Activated CD4-positive, CD25-positive, alpha-beta regulatory T cell treated with anti-CD3 and anti-CD28 coated beads, Interleukin-2, amount 50 U/mL, for 16 hours (primary cell): ENCODE measurements at places on chromosomes 6 and 20.

DNA sequence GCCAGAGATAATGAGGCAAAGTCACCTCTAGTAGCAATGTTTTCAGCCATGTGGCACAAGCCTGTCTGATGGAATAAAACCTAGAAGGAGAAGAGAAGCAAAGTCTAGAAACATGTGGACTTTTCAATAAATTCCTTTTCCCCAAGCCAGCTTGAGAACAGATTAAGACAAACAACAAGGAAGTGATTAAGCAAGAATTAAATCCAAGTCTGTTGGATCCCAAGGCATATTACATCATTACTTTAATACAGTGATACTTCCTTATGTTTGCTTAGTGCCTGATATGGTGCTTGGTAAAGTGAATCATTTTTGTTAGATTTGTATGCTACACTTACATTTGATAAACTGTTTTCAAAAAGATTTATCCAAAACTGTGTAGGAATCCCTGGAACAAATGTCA lies 260.3 kb upstream of the FAM83B start:
- DNase-seq: no peak

GRCh38 chr20:59044295-59044694 lies 1.7 kb upstream of the PRELID3B start:
- DNase-seq: no peak

DNA sequence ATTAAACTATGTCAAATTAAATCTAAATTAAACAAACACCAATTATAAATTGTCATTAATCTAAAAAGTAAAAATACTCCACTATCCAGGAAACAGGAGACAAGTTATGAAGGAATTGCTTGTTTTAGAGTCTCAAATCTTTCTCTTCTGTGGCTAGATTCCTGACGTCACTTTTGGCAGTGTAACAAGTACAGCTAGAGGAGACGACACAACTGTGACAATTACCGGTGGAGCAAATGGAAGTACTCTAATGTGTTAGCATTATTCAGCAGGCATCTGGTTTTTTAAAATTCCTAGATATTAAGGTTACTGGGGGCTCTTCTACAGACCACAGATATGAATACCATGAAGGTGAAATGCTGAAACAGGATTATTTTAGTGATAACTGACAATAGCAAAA lies 1042.7 kb downstream of the EPHA7 start:
- no peak for DNase-seq

- no peak for DNase-seq
These were observed 154.8 kb upstream of the SLC35B3 start for GRCh38 chr6:8589941-8590729.

GRCh38 chr20:44993343-44993742 lies 27.0 kb downstream of the STK4 start:
- no peak for DNase-seq

- no peak for DNase-seq
These were observed 891 bp upstream of the POU3F2 start for GRCh38 chr6:98833307-98834059.

DNA sequence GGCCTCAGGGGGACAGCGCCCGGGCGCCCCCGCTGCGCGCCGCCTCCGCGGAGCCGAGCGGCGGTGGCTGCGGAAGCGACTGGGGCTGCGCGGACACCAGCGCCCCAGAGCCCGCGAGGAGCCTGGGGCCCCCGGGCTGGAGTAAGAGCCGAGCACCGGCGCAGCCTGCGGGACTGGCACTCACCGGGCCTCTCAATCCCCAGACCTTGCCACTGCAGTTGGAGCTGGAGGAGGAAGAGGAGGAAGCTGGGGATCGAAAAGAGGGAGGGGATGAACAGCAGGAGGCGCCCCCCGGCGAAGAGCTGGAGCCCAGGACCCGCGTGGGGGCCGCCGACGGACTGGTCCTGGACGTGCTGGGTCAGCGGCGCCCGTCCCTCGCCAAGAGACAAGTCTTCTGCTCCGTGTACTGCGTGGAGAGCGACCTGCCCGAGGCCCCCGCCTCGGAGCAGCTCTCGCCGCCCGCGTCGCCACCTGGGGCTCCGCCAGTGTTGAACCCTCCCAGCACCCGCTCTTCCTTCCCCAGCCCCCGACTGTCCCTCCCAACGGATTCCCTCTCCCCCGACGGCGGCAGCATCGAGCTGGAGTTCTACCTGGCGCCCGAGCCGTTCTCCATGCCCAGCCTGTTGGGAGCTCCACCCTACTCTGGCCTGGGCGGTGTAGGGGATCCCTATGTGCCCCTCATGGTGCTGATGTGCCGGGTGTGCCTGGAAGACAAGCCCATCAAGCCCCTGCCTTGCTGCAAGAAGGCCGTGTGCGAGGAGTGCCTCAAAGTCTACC lies 590 bp downstream of the RNF217 start:
- no peak for DNase-seq

DNA sequence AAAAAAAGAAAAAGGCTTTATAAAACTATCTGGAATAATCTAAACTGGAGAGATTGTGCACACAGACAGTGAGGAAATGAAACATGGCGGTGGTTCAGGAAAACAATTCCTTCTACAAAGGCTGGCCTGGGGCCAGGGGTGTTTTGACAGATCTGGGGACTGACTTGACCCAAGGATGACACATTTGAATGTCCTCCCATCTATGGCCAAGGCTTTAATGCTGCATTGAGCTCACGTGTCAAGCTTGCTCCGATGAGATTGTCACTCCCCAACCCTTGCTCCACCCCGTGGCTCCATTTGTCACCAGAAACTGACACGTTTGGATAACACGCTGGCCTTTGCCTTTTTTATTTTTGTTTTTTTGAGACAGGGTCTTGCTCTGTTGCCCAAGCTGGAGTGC lies 156.1 kb downstream of the ZFP64 start:
- no peak for DNase-seq

- no peak for DNase-seq
These were observed 2.3 kb downstream of the LRP11 start for GRCh38 chr6:149861603-149862423.

- DNase-seq: no peak
These were observed 397.1 kb downstream of the ARHGAP18 start for GRCh38 chr6:129312880-129313279.

GRCh38 chr6:167455371-167455770 lies 130.5 kb downstream of the TTLL2 start:
- DNase-seq: no peak

DNA sequence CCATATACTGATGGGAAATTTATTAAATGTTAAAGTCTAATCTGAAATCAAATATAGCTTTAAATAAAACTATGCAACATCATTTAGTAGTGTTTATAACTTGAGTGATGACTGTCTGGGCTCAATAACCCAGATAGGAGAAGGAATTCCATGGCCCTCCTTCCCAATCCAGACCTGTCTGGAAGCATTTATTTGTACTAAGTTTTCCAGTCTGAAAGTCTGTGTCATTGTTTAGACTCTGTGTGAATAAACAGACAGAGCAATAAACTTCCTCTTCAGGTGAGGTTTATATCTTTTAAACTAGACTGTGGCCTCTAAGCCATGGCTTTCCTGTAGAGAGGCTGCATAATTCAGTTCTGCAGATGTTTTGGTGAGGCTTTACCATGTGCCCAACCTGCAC lies 176.4 kb downstream of the SOX4 start:
- DNase-seq: no peak

DNA sequence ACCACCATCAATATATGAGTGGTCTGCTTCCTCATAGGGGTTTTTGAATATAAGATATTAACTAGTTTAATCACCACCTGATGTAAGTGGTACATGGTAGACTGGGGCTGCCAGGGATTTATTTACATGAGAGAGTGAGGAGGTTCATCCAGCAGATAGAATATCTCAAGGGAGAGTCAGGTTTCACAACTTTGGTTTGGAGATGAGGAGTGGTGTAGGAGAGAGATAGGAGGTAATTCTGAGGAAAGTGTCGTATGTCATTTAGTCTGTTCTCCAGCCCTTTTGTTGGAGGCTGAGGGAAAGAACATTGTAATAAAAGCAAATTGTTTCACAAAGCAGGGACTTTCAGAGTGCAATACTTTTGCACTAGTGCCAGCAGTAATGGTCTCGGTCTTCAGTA lies 16.8 kb downstream of the L3MBTL3 start:
- DNase-seq: no peak

GRCh38 chr20:19695081-19695480 lies 63.0 kb upstream of the RIN2 start:
- no peak for DNase-seq

DNA sequence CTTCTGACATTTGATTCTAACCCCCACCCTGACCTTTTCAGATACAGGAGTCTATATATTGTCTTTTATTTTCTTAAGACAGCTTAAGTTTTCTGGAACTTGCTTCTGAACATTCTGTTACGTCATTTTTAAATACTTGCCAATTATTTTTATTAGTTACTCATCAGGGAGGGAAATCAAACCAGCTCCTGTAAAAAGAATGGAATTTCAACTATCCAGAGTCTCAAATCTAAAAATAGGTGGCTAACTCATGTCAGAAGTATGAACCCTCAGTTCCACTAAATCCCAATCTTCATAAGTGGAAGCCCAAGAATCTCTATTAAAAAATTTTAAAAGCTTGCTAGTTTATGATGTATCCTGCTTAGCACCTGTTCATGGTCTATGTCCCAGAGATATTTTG lies 900.0 kb downstream of the KIF16B start:
- DNase-seq: no peak

DNA sequence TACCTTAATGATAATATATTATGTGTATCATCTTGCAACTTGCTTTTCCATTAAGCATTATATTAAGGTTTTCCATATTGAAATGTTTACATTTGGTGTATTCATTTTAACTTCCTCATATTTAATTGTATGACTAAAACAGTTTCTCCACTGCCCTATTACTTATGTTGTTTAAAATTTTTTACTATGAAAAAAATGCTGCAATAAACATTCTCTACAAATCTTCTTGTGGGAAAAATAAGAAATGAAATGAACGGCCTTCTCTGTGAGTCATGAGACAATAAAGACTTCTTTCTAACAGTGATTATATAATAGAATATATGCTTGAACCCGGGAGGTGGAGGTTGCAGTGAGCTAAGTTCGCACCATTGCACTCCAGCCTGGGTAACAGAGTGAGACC lies 25.5 kb downstream of the FASTKD5 start:
- no peak for DNase-seq

GRCh38 chr6:98971303-98971702 lies 23.6 kb upstream of the FBXL4 start:
- DNase-seq: no peak

DNA sequence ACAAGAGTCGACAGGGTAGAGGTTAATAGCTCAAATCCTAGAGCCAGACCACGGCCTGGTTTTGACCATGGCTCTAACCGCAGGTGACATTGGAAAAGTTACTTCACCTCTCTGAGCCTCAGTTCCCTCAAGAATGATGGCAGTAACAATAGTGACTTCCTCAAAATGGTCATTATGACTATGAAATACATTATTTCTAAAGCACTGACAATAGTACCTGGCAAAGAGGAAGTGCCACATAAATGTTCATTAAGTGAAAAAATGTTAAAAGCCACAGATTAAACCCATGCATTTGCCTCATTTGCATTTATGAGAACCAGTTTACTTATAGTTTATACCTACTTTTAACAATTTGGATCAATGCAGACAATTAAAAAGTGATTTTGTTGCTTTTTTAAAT lies 12.3 kb downstream of the BTBD3 start:
- DNase-seq: no peak

- DNase-seq: no peak
These were observed 78.4 kb upstream of the SLC22A23 start for GRCh38 chr6:3535033-3535775.

GRCh38 chr6:164377348-164377918 lies 932.0 kb downstream of the C6orf118 start:
- no peak for DNase-seq

DNA sequence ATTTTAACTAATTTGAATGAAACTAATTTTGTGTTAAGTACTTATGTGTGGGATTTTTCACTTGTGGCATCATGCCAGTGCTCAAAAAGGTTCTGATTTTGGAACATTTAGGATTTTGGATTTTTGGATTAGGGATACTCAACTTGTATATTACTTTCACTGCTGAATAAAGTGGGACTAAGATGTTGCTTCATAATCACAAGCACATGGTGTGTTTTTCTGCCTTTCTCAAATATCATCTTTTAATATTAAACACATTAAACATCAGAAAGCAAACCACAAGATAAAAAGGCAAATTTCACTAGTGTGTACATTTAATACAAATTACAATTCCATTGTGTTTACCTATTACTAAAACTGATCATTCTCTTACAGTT lies 89.8 kb downstream of the ARHGAP18 start:
- no peak for DNase-seq

- no peak for DNase-seq
These were observed 36.6 kb downstream of the ABHD12 start for GRCh38 chr20:25353747-25354705.

GRCh38 chr20:50491926-50492634 lies 18.1 kb upstream of the PTPN1 start:
- no peak for DNase-seq

DNA sequence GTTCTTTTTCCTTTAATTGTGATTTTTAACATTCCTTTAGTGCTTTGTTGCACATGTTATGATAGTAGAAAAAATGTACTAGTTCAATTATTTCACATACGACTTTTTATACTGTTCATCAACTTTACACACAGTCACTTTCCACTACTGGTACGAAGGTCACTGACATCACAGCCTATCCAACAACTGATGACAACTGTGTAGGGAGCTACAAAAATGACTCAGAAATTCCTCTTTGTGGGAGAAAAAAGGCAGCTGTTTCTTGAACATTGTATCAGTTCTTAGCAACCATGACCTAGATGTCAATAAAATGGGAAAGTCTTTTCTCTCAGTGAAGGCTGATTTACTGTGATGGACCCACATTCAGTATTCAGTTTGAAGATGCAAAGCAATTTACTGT lies 7.0 kb upstream of the ID4 start:
- DNase-seq: no peak

- no peak for DNase-seq
These were observed 4.0 kb upstream of the ZNF217 start for GRCh38 chr20:53597521-53598120.

- DNase-seq: no peak
These were observed 52.1 kb upstream of the BEND6 start for GRCh38 chr6:56902641-56903464.

DNA sequence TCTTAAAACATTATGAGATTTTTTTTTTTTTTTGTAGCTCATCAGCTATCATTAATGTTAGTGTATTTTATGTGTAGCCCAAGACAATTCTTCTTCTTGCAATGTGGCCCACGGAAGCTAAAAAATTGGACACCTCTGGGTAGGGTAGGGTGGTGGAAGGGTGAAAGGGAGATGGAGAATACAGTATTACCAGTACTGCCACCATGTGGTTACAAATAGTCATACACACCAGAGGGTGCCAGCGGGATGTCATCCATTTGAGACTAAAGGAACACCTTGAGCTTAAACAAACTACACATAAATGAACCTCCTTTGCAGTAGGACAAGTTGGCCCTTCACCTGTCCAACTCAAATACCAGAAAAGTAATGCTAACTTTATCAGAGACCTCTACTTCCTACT lies 601.9 kb downstream of the HTR1B start:
- DNase-seq: no peak
